Mucosa of descending colon (tissue), 3 donors: ENCODE measurements at places on chromosomes 16 and 17. TPM values are rescaled to one million over a fixed set of nuclear protein-coding genes. Genes with fewer than 3 reads are reported as not detected.

Gene KRT25
- total RNA-seq, result not detected

Gene NOXO1
- 27.1 TPM for total RNA-seq

Gene FNDC8
- total RNA-seq, result not detected

Gene SLFN14
- total RNA-seq, result not detected

Gene TMEM238L
- 47.5 TPM for total RNA-seq

Gene USP6
- total RNA-seq, result 0.09 TPM

Gene NPIPB9
- total RNA-seq, result 4.4 TPM

Gene MEFV
- total RNA-seq, result 2.2 TPM

Gene SMTNL2
- total RNA-seq, result 1.1 TPM

Gene OR1D2
- not detected for total RNA-seq

Gene SHISA9
- 0.87 TPM for total RNA-seq

Gene GPR179
- total RNA-seq, result 0.09 TPM

- no peak for DNase-seq
Observed at GRCh38 chr16:58094791-58095574, 34.2 kb downstream of the CFAP20 start.

DNA sequence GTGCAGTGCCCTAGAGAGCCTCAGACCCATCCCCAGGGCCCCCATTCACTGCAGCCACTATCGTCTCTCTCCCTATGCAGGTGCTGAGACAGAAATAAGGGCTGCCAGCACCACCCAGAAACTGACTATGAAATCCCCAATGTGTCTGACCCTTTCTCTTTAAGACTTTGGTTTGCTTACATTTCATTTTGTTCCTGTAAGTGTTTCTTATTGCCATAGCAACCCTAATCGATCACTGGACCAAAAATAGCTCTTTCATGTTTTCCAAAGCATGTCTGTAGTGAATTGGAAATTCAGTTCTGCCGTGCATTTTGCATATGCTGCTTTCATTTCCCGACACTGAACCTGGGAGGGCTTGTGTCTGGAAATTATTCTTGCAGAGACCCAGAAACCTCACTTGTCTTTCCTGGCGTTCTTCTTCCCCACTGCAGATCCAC lies 148.7 kb upstream of the NOL11 start:
- no peak for DNase-seq

- peak; percentile 90 for DNase-seq
Observed at GRCh38 chr17:40345161-40345993, 19.2 kb downstream of the GJD3 start.

GRCh38 chr16:74865922-74866598 lies 91.4 kb upstream of the FA2H start:
- no peak for DNase-seq

DNA sequence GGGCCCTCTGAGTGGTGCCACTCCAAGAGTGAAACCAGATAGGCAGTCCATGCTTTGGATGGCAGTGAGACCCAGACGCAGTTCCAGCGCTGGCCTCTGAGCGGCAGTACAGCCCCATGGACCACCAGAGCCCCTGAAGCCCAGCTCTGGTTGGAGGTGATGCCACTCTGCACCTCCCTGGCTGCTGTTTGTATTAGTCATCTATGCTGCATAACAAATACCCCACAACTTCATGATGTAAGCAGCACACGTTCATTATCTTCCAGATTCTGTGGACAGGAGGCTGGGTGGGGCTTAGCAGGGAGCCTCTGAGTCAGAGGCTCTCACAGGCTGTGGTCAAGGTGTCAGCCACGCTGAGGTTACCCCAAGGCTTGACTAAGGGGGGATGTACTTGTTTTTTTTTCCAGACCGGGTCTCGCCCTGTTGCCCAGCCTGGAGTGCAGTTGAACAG lies 5.1 kb upstream of the NME4 start:
- no peak for DNase-seq

GRCh38 chr16:19474617-19475016 lies 47.3 kb downstream of the GDE1 start:
- DNase-seq, result no peak

DNA sequence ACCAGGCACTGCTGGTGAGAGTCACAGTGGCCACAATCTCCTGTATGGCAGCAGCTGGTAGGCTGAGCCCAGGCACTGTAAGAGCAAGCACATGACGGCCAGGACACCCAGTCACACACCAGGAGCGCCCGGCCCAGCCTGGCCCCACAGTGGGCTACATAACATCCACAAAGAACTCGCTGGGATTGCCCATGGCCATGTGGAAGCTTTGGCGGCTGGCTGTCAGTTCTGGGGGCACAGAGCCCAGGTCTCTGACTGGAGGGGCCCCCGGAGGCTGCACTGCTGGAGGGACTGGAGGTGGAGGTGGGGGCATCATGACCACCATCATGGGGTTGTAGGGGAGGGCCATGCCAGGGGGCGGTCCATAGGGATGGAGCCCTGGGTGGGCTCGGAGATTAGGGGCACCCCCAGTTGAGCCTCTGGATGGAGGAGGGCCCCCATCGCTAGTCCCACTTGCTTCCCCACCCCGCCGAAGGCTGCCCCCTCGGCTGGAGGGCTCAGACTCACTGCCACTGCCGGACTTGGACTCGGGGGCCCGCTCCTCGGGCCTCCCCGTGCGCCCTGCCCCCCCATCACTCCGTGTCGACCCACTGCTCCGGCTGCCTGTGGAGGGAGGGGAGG lies 6.1 kb downstream of the ACADVL start:
- peak; percentile 46 for DNase-seq

DNA sequence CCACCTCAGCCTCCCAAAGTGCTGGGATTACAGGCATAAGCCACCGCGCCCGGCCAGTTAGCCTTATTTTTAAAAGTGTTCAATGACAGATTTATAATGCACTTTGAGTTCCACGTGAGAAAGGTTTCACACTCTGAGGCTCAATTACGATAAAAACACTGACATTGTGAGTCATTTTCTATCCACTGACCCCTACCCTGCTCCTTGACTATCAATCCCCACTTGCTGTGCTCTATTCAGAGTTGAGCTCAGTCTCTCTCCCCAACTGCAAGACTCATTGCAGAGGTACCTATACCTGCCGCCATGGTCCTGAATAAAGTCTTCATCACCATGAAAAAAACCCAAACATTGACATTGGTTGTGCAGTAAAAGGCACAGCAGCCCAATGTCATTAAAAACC lies 8.5 kb downstream of the GFOD2 start:
- no peak for DNase-seq

GRCh38 chr16:88661468-88661867 lies 1.4 kb downstream of the MVD start:
- DNase-seq, result no peak

DNA sequence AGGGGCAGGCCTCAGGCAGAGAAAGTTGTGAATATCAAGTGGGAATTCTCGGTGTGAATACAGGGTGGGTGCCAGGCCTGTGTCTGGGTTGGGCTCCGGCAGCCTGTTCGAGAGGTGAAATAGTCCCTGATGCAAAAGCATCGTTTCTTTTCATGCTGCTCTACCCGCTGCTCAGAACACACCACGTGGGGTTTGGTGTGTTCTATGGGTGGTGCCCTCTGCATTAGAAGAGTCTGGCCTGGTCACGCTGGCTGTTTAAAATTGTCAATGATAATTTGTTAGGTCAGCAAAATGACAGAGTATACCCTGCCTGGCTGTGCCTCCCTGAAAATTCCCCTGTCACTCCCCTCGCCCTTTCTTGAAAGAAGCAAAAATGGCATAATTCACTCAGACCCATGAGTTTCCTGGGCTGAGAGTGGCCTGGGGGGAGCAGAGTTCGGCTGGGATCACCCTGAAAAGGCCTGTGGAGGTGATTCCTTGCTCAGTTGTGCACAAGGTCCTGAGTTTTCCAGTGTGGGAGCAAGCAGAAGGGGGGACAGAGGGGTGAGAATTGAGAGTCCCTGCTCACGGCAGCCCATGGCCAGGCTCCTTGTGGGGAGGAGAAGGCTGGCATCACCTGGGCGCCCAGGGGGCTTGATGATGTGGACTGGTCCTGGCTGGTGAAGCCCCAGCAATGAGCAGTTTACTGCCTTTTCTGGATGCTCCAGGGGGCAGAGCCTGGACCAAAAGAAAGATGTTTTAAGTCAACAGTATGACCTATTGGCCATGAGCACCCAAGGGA lies 3.2 kb downstream of the CACNG5 start:
- no peak for DNase-seq

- DNase-seq, result no peak
Observed at GRCh38 chr17:58280480-58281217, at the start of gene MPO. TSS of gene MPO (minus strand) at chr17:58280935. CDS start at chr17:58280758, 177 bp downstream.

- DNase-seq, result no peak
Observed at GRCh38 chr17:67801626-67802175, 23.6 kb upstream of the BPTF start.

DNA sequence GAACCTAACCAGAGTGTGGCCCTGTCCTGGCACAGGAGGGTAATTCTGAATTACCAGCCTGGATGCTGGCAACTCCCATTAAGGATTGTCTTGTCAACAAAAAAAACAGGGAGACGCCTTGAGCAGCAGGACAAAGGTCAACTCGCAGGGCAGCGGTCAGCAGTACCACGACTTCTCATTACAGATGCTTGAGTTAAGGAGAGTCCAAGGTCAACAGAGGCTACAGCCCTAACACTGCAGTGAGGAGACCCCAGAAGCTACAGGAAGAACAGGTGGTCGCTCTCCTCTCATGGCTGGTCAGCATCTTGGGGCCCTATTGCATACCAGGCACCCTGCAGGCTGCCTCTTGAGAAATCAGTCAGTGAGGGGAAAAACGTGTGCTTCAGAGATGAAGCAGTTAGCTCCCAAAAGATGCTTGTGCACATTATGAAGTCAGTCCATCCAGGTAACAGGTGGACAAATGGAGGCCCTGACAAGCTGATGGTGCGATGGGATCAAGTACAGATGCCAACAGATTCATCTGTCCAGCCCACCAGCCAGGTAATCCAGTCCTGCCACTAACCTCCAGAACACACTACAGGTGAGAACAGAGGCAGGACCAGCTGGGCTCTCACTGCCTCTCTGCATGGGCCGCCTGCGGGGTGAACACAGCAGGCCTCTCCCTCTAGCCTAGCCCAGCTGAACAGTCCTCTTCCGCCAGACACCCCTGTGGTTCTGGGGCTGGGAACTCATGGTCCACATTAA lies 4.2 kb downstream of the CSNK1D start:
- DNase-seq, result peak; percentile 75

- no peak for DNase-seq
Observed at GRCh38 chr17:51601622-51602261, 341.4 kb downstream of the UTP18 start.

- DNase-seq, result no peak
Observed at GRCh38 chr17:58517378-58517927, 3.0 kb upstream of the MTMR4 start.

- peak; percentile 86 for DNase-seq
Observed at GRCh38 chr16:10579965-10580882, at the start of gene EMP2. TSS of gene EMP2 (minus strand) at chr16:10580598. CDS start at chr16:10547617, 32,981 bp downstream.

- no peak for DNase-seq
Observed at GRCh38 chr17:16529906-16530305, 37.9 kb upstream of the LRRC75A start.

DNA sequence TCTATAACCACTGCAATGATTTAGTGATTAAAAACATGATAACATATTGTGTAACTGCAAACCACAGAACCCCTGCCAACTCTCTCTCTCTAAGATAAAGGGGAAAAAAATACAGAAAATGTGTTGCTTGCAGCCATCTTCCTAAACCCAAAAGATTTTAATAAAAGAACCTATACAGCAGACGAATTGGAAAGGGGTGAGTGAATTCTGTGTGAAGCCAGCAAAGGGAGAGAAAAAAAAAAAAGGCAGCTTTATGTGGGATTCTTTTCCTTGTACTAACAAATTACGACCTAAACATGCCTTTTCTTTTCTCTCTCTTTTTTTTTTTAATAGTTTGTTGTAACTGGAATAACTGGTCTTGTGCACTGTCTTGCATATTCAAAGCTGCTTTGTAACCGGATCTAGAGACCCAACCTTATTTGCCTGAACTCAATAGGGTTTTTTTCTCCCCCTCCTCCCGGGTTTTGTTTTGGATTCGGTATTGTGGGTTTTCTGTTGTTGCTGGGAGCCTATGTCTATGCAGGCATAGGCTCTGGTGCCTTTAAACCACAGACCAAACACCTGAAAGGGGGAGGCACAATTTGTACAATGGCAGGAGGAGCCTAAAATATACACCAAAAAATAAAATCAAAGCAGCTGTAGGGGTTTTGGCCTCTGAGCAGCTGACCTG lies 7.0 kb upstream of the ZFHX3 start:
- no peak for DNase-seq

DNA sequence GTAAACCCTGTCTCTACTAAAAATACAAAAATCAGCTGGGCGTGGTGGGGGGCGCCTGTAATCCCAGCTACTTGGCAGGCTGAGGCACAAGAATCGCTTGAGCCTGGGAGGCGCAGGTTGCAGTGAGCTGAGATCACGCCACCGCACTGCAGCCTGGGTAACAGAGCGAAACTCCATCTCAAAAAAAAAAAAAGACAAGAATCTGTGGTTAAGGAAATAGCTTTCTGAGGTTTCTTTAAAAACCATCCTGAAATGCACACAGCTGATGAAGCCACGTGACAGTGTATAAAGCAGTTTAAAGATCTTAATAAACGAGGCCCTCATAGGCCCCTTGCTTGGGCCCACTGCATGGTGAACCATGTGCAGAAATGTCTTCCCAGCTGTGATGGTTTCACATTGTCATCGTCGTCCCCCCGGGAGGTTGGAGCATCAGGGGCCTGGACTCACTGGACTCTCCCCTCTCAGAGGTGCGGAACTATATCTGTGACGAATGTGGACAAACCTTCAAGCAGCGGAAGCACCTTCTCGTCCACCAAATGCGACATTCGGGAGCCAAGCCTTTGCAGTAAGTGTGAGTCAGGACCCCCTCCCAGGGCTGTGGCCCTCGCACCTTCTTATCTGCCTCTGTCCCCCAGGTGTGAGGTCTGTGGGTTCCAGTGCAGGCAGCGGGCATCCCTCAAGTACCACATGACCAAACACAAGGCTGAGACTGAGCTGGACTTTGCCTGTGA lies 16.2 kb downstream of the ZNF276 start:
- no peak for DNase-seq

DNA sequence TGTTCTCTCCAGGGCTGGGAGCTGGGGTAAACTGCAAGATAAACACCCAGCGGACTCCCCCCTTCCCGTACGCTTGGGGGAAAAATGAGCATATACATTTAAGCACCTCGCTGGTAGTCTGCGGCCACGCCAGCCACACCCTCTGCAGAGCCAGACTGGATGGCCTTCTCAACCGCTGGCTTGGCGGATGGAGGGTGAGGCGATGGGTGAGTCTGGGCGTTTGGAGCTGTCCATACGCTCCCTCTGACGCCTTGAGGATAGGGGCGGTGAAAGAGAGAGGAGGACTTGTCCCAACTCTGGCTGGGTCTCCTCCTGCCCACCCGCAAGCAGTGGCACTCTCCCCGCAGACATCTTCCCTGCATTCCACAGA lies 1.0 kb downstream of the ITGA3 start:
- peak; percentile 69 for DNase-seq

GRCh38 chr16:48535831-48536613 lies 74.0 kb downstream of the N4BP1 start:
- DNase-seq, result peak; percentile 38
